Activated naive CD4-positive, alpha-beta T cell treated with anti-CD3 and anti-CD28 coated beads for 36 hours (primary cell): ENCODE measurements at places on chromosomes 6 and 20. TPM values are rescaled to one million over a fixed set of nuclear protein-coding genes. Genes with fewer than 3 reads are reported as not detected.

The LTB gene
- 52.3 TPM for total RNA-seq

The COL21A1 gene
- total RNA-seq: not detected

The C20orf144 gene
- total RNA-seq: 0.15 TPM

The SNHG17 gene
- 72.9 TPM for total RNA-seq

- H3K36me3 ChIP-seq: peaks cover 5% of the 10 kb centered on the region
- DNase-seq: no peak
- no peak overlapping the region for H3K4me3 ChIP-seq
- no peaks in the 10 kb centered on the region for H3K4me1 ChIP-seq
These were observed 60.9 kb downstream of the C6orf58 start for GRCh38 chr6:127637830-127638409.

DNA sequence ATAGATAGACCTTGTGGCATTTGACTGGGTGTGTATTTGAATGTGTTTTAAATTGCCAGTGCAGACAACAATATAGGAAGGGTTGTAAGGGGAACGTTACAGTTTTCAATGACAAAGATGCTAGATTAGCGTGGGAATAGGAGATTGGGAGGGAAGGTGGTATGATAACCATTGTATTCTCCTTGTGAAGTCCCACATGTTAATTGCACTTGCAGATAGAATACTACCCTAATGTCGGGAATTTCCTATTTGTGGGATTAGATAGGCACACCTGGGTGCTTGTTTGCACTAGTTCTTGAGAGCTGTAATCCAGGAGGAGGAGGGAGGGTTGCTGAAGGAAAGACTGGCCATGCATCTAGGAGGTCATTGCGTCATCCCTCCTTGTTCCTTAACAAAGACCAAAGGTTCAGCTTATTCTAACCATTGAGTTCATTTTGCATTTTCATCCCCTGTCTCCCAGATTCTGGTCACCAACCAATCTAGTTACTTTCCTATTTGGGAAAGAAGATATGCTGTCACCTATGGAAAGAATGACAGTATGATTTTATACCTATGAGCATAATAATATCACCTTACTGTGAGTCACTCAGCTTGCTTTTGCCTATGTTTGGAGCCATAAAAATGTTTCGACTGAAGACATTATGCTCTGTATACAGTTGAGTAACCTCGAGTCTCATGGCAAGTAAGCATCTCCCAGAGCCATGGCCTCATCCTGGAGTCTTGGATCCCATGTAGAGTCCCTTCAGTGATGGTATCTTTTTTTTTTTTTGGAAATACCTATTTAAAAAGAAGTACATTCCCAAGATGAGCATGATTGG lies 201.5 kb downstream of the DTNBP1 start:
- no peak overlapping the region for H3K4me3 ChIP-seq
- DNase-seq: no peak
- no peak overlapping the region for H3K27ac ChIP-seq

DNA sequence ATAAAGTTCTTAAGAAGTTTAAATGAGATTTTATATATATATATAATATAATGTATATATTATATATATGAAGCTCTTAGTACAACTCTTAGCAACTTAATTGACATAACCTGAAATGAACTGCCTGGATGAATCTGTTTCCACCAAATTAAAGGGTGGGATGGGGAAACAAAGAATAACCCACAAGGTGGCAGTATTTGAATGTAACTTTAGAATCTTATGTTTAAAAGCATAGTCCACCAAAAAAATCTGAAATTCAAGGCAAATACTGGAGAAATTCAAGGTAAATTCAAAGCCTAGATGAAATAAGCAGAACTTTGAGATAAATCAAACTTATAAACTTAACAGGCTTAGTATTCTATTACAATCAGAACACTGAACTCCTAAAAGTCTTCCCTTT lies 4.4 kb upstream of the IBTK start:
- peaks cover under 1% of the 10 kb centered on the region for H3K36me3 ChIP-seq
- H3K4me3 ChIP-seq: no peak overlapping the region
- no peaks in the 10 kb centered on the region for H3K27me3 ChIP-seq
- no peak for DNase-seq
- no peak overlapping the region for H3K27ac ChIP-seq

- H3K4me1 ChIP-seq: peaks cover 4% of the 10 kb centered on the region
- DNase-seq: no peak
- H3K4me3 ChIP-seq: no peak overlapping the region
- H3K36me3 ChIP-seq: peaks cover 4% of the 10 kb centered on the region
These were observed 79.1 kb downstream of the SHLD1 start for GRCh38 chr20:5829241-5829809.

GRCh38 chr6:148790404-148790803 lies 43.6 kb downstream of the UST start:
- H3K36me3 ChIP-seq: no peaks in the 10 kb centered on the region
- DNase-seq: no peak
- H3K27ac ChIP-seq: no peak overlapping the region
- no peaks in the 10 kb centered on the region for H3K4me1 ChIP-seq
- H3K27me3 ChIP-seq: peaks cover 9% of the 10 kb centered on the region
- no peak overlapping the region for H3K4me3 ChIP-seq

DNA sequence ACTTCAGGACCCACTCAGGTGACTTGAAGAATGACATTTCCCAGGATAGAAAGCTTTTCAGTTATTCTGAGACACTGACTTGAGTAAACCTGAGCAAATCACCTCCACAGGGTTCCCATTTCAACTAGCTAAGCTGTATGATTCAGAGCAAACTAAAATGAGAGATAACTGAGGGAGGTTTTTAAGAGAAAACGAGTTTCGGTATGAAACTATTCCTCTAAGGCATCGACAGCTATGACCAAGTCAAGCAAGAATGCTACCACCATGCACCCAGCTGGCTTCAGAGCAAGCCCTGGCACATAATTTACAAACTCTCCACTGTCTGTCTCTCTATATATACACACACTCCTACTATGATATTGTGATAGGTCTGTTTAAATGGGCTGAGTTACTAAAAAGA lies 75.4 kb downstream of the PERP start:
- H3K4me3 ChIP-seq: no peak overlapping the region
- H3K36me3 ChIP-seq: no peaks in the 10 kb centered on the region
- no peaks in the 10 kb centered on the region for H3K4me1 ChIP-seq

GRCh38 chr6:37177077-37177934 lies 7.4 kb downstream of the PIM1 start:
- H3K4me1 ChIP-seq: peaks cover 67% of the 10 kb centered on the region
- H3K36me3 ChIP-seq: peaks cover 42% of the 10 kb centered on the region
- H3K4me3 ChIP-seq: no peak overlapping the region

- H3K4me3 ChIP-seq: no peak overlapping the region
- DNase-seq: no peak
- peaks cover 61% of the 10 kb centered on the region for H3K4me1 ChIP-seq
- H3K27me3 ChIP-seq: no peaks in the 10 kb centered on the region
- peaks cover 2% of the 10 kb centered on the region for H3K36me3 ChIP-seq
- no peak overlapping the region for H3K27ac ChIP-seq
These were observed 122.3 kb downstream of the JARID2 start for GRCh38 chr6:15368186-15368585.

DNA sequence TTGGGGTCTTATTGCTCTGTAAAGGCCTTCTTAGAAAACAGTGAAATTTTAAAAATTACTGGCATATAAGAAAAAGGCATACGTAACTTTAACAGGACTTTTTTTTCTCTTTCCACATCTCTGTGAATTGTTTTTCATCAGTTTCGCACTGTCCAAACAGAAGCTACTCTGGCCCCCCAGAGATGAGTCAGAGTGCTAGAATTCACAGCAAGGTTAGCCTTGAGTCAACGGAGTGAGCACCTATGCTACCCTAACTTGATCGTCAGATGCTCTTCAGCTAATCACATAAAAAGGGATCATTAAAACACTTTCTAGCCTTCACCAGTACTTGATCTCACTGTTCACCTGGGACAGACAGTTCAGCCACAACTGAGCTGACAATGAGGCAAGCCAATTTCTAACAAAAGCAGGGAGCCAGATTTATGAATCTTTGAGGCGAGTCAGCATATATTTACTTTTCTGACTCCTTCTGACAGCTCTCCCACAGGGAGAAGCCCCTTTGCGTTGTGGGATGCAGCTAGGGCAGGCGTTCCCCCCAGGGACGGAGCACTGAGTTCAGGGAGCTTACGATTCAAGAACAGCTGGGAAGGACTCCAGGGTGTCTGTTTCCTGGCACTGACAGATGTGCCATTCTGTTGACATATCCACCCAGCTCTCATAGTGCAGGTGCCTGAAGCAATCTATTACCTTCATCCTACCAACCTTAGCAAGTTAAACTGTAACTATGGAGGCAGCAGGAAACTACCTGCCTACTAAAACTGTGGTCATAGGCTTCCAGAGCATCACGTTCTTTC lies 46.4 kb upstream of the SPDEF start:
- H3K4me3 ChIP-seq: no peak overlapping the region
- H3K27me3 ChIP-seq: no peaks in the 10 kb centered on the region
- H3K4me1 ChIP-seq: peaks cover 12% of the 10 kb centered on the region
- DNase-seq: no peak
- H3K27ac ChIP-seq: no peak overlapping the region

- no peak overlapping the region for H3K27ac ChIP-seq
- no peak overlapping the region for H3K4me3 ChIP-seq
- H3K4me1 ChIP-seq: no peaks in the 10 kb centered on the region
- DNase-seq: no peak
These were observed 314.0 kb downstream of the BMP7 start for GRCh38 chr20:56952258-56953047.

DNA sequence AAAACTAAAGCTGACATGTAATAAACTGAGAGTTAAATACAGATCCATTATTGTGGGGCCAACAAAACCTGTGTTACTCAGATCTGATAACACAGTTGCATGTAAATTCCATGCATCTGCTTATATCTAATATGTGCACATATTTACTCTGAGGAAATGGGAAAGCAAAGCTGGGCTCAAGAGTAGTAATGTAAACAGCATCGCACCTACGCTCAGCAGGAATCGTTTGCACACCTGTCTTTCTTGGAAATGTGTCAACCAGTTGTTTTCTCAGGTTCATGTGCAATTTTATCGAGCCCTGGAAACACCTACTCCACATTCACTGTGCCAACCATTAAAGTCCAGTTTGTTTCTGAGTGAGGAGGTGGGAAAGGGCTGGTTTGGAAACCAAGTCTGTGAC lies 80.3 kb upstream of the CNKSR3 start:
- H3K4me3 ChIP-seq: no peak overlapping the region
- H3K36me3 ChIP-seq: no peaks in the 10 kb centered on the region
- no peaks in the 10 kb centered on the region for H3K27me3 ChIP-seq
- H3K27ac ChIP-seq: no peak overlapping the region
- DNase-seq: no peak
- H3K4me1 ChIP-seq: no peaks in the 10 kb centered on the region

DNA sequence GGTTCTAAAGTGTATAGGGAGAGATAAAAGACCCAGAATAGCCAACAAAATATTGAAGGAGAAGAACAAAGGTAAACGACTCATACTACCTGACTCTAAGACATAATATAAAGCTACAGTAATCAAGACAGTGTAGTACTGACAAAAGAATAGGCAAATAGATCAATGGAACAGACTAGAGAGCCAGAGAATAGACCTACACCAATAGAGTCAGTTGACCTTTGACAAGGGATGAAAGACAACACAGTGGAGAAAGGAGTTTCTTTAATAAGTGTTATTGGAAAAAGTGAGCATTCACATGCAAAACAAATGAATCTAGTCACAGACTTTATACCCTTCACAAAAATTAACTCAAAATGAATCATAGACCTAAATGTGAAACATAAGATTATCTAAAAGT lies 96.4 kb downstream of the ISM1 start:
- no peak overlapping the region for H3K27ac ChIP-seq
- peaks cover 3% of the 10 kb centered on the region for H3K4me1 ChIP-seq
- peaks cover 3% of the 10 kb centered on the region for H3K27me3 ChIP-seq

DNA sequence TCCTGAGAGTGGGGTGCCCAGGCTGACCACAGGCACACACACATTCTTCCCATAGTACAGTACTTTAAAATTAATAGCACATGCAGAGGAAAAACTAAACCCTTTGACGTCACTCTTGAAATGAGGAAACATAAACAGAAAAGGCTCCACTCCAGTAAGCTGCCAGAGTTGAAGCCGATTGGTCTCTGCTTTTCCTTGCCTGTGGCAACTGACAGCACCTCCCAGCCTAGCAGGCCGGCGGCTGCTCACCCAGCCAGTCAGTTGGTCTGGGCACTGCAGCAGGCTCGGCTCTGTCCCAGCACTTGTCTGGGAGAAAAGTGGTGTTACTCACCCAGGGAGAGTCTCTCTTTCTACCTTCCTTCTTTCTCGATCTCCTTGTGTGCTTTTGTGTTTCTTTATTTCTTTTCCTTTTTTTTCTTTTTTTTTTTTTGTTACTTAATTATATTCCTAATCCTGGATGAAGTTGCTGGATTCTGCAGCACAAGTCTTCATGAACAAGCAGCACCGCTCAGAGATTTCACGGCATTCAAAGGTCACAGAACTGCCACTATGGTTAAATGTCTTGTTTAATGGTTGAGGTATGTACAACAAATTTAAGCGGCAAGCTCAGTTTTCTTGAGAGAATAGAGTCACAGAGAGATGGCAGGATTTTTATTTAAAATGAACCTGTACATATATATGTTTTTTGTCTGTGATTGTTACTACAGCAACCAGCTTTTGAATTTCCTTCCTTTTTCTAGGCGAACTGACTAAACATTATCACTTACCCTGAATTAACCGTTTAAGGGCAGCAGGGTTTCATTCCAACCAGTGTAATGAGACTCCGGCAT lies at the start of gene PDE7B:
Gene PDE7B, plus strand, starts transcription at position 260 of the 830 bp plus-strand sequence.
- H3K4me1 ChIP-seq: peaks cover 34% of the 10 kb centered on the region
- no peaks in the 10 kb centered on the region for H3K27me3 ChIP-seq
- no peaks in the 10 kb centered on the region for H3K36me3 ChIP-seq

DNA sequence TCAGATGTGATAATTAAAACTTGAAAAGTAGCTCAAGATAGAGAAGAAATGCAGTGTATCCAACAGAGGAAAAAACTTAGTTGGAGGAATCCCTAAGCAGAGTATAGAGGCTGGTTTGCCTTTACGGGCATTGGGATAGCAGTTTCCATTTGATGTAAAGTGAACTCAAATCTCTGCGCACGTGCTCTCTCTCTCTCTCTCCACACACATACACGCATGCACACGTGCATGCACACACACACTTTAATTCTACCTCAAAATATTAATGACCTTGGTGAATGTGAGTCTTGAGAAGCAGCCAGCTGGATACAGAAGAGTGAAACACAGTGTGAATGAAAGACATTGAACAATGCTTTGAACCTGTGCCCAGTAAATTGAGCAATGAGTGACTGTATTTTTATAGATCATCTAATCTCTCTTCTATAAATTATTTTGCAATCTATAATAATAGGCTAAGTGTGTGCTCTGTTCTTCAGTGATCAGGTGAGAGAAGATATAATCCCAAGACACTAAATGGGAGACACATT lies 247.7 kb upstream of the FAM83B start:
- no peaks in the 10 kb centered on the region for H3K27me3 ChIP-seq
- H3K27ac ChIP-seq: no peak overlapping the region
- no peak for DNase-seq

- H3K27ac ChIP-seq: no peak overlapping the region
- no peak overlapping the region for H3K4me3 ChIP-seq
- no peak for DNase-seq
- no peaks in the 10 kb centered on the region for H3K4me1 ChIP-seq
- H3K36me3 ChIP-seq: no peaks in the 10 kb centered on the region
- H3K27me3 ChIP-seq: peaks cover 12% of the 10 kb centered on the region
These were observed 74.2 kb downstream of the FILIP1 start for GRCh38 chr6:75419416-75419815.
